ENCODE measurements at places on chromosomes 12 and 14. TPM values are rescaled to one million over a fixed set of nuclear protein-coding genes. Genes with fewer than 3 reads are reported as not detected.

DNA sequence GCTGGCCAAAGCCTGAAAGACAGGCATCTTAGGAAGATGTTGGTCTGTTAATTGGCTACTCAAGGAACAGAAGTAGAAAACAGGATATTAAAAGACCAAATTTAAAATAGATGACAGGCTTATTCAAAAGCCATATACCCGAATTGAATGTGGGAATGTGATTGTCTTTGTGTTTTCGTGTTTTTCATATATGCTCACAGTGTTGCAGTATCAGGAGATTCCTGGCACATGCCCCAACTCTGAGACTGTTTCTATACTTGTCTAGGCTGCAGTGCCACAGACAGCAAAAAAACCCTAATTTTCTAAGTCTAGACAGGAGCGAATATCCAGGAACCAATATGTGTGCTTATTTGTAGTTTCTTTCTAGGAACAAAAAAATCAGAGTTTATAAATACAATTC, 57.4 kb upstream of the KRR1 start:
- H3K27ac ChIP-seq, result no peak overlapping the region
- no peaks in the 10 kb centered on the region for H3K27me3 ChIP-seq
- no peaks in the 10 kb centered on the region for H3K4me1 ChIP-seq
- no peak overlapping the region for H3K4me3 ChIP-seq
- no peak for DNase-seq

DNA sequence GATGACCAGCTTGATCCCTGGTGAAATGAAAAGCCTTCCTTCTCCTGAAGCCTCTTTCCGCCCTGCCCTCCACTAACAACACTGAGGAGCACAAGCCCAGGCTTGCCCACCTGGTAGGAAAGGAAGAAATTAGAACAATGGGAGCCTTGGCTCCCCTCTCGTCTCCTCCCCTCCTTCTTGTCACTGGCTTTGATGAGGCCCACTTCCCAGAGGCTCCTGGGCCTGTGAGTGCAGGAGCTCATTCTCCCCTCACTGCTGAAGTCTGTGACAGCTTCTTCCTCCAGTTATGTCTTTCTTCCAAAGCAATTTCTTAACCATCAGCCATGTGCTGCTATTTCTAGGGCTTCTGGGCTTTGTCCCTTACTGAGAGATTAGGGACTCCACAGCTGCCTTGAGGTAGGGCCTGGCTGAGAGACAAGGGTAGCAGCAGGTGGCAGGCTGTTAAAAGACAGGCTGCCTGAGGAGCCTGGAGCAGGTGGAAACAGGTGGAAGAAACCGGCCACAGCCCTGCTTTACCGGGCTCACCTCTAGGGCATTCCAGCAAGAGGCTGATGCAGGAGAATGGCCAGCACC, 53.6 kb upstream of the SRSF5 start:
- H3K27me3 ChIP-seq, result no peaks in the 10 kb centered on the region
- peak overlapping the region; percentile 73 for H3K27ac ChIP-seq
- H3K4me3 ChIP-seq, result no peak overlapping the region
- H3K4me1 ChIP-seq, result peaks cover 89% of the 10 kb centered on the region
- peak; percentile 65 for DNase-seq

GRCh38 chr12:58924652-58925051, 4.3 kb upstream of the LRIG3 start:
- no peak overlapping the region for H3K27ac ChIP-seq
- H3K27me3 ChIP-seq, result peaks cover 4% of the 10 kb centered on the region
- no peaks in the 10 kb centered on the region for H3K36me3 ChIP-seq
- no peak for DNase-seq

DNA sequence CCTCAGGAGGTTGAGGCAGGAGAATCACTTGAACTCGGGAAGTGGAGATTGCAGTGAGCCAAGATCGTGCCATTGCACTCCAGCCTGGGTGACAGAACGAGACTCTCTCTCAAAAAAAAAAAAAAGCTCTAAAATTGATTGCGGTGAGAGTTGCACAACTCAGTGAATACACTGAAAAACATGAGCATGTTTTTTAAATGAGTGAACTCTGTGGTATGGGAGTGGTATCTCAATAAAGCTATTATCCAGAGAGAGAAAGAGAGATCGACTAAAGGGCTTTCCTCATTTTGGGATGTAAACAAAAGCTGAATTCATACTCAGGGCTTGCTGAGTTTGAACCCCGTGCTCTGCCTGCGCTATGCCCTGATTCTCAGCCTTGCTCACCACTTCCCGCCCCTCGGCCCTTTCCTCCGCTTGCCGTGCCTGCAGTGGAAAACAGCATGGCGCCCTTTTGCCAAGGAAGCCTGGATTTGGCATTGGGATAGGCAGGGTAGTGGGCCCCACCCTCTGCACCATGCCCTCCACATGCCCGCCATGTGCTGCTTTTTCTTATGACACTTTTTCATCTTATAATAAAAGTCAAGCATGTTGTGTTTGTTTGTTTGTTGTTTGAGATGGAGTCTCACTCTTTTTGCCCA, 102.5 kb downstream of the LGMN start:
- H3K4me1 ChIP-seq, result no peaks in the 10 kb centered on the region
- no peaks in the 10 kb centered on the region for H3K36me3 ChIP-seq
- H3K4me3 ChIP-seq, result no peak overlapping the region
- peak overlapping the region; percentile 85 for H3K27ac ChIP-seq
- H3K27me3 ChIP-seq, result no peaks in the 10 kb centered on the region

Gene TOMM20L
- total RNA-seq, result not detected

Gene P2RX7
- total RNA-seq, result 1.3 TPM

GRCh38 chr14:73829526-73830431, 21.9 kb upstream of the PTGR2 start:
- H3K27ac ChIP-seq, result no peak overlapping the region
- H3K36me3 ChIP-seq, result no peaks in the 10 kb centered on the region
- no peaks in the 10 kb centered on the region for H3K27me3 ChIP-seq
- peak; percentile 29 for DNase-seq

- H3K36me3 ChIP-seq, result no peaks in the 10 kb centered on the region
- no peak overlapping the region for H3K4me3 ChIP-seq
- H3K27ac ChIP-seq, result no peak overlapping the region
- H3K27me3 ChIP-seq, result no peaks in the 10 kb centered on the region
- H3K4me1 ChIP-seq, result no peaks in the 10 kb centered on the region
These were observed 326.1 kb downstream of the PDZRN4 start for GRCh38 chr12:41514021-41514777.

GRCh38 chr14:47044841-47045240, 393.3 kb upstream of the RPL10L start:
- DNase-seq, result peak; percentile 27
- no peaks in the 10 kb centered on the region for H3K4me1 ChIP-seq
- H3K27me3 ChIP-seq, result no peaks in the 10 kb centered on the region
- no peak overlapping the region for H3K27ac ChIP-seq

DNA sequence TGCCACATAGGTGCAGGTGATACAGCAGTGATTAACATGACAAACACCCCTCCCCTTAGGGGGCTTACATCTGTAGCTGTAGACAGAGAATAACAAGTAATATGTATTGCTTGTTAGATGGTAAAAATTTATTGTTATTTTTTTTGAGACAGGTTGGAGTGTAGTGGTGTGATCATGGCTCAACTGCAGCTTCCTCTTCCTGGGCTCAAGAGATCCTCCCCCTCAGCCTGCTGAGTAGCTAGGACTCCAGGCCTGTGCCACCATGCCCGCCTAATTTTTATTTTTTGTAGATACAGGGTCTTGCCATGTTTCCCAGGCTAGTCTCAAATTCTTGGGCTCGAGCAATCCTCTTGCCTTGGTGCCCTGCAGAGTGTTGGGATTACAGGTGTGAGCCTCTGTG, 19.8 kb downstream of the DIP2B start:
- peaks cover 55% of the 10 kb centered on the region for H3K4me1 ChIP-seq
- no peak for DNase-seq
- no peaks in the 10 kb centered on the region for H3K36me3 ChIP-seq
- H3K27ac ChIP-seq, result no peak overlapping the region

DNA sequence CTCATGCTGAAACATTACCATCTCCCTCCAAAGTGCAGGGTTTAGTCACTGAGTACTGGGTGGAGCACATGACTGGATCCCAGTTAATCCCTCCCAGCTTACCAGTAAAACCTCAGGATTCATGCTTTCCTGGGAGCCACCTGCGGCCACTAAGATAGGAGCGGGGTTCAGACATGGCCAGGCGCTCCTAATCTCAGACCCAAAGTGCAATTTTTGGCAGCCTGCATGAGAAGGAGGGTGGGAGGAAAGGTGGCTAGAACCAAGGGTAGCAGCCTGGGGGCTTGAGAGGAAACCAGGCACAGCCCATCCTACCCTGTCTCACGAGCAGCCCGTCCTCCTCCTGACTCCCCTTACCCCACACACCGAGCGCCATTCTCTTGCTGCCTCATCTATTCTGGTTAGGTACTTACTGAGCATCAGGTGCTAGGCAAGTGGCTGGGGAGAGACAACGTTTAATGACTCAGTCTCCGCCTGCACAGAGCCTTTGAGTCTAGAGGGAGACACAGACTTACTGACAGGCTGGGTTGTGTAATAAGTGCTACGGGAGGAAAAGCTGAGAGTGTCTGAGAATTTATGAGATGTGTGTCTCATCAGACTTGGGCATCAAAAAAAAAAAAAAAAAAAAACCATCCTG, 9.9 kb downstream of the GPRC5A start:
- no peak for DNase-seq
- H3K36me3 ChIP-seq, result no peaks in the 10 kb centered on the region
- H3K27ac ChIP-seq, result no peak overlapping the region
- H3K4me3 ChIP-seq, result no peak overlapping the region

- H3K27ac ChIP-seq, result no peak overlapping the region
- no peaks in the 10 kb centered on the region for H3K36me3 ChIP-seq
- H3K4me3 ChIP-seq, result no peak overlapping the region
- H3K27me3 ChIP-seq, result no peaks in the 10 kb centered on the region
These were observed 159.3 kb downstream of the SLCO1B3 start for GRCh38 chr12:20969766-20970165.

DNA sequence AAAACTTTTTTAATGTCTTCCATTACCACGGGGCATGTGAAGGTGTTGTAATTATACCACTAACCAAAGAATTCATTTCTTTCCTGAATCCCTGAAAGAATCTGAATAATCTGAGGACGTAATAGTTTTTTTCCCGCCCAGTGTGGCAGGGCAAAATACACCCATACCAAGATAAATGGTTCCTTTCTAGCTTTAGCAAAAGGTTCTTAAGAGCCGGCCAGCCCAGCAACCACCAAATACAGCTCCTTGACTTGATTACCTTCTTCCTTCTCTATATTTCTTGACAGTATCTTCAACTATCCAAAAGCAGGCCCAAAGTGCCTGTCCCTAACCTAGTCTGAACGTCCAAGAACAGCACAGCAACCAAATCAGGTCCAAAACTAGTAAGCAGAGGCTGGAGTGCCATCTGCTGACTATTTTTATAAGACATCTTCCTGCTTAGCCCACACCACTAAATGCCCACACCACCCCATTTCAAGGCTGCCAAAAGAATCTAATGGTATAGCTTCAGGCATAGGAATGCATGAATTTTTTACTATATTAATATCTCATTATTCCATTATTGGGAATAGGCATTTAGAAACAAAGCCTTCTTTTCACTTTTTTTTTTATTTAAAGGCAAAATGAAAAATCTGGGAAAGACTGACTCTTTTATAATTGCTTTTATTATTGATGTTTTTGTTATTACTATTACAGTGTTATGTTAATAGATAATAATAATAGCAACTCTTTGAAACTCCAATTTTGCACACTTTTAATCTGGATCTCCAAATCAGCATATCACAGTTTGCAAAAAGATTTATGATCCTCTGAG, 524.4 kb downstream of the MED13L start:
- H3K27ac ChIP-seq, result no peak overlapping the region
- no peak overlapping the region for H3K4me3 ChIP-seq
- no peaks in the 10 kb centered on the region for H3K4me1 ChIP-seq
- DNase-seq, result peak; percentile 88
- H3K36me3 ChIP-seq, result no peaks in the 10 kb centered on the region
- peaks cover 3% of the 10 kb centered on the region for H3K27me3 ChIP-seq

DNA sequence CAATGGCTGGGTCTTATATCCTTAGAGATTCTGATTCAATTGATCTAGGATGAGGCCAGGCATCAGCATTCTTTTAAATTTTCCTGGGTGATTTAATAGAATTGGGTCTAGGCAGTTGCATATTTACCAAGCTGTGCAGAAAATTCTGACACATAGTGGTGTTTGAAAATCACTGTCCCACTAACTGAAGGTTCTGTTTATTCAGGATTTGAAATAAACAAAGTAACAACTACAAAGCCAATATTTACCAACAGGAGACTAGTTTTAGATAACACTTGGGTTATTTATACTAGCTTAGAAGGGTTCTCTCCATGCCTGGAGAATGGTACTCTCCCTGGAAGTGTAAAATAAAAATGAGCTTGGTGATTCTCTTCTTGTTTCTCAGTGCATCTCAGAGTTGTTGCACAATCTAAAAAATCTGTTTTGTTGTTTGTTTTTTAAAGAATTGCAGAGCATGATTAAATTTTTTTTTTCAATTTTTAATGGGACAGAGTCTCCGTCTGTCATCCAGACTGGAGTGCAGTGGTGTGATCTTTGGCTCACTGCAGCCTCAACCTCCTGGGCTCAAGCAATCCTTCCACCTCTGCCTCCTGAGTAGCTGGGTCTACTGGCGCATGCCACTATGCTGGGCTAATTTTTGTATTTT, 16.9 kb downstream of the BEST3 start:
- no peaks in the 10 kb centered on the region for H3K36me3 ChIP-seq
- no peak overlapping the region for H3K27ac ChIP-seq
- H3K27me3 ChIP-seq, result no peaks in the 10 kb centered on the region

- H3K36me3 ChIP-seq, result no peaks in the 10 kb centered on the region
- DNase-seq, result no peak
- no peaks in the 10 kb centered on the region for H3K27me3 ChIP-seq
- H3K4me3 ChIP-seq, result no peak overlapping the region
- no peaks in the 10 kb centered on the region for H3K4me1 ChIP-seq
- H3K27ac ChIP-seq, result no peak overlapping the region
These were observed 251.0 kb upstream of the SFSWAP start for GRCh38 chr12:131459773-131460365.

DNA sequence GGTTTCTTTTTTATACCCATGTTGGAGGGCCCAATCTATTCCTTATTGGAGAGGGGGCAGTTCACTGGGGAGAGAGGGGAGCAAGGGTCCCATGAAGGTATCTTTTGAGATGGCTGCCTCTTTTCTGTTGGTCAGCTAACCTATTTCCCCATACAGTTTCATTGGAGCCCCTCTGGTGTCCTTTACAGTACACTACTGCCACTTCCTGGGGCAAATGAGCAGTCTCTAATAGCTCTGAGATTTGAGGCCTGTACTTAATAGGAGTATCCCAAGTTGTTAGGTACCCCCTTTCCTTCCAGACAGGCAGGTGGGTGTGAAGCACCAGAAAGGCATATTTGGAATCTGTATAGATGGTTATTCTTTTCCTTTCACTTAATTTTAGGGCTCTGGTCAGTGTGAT, 41.3 kb upstream of the RNU6-8 start:
- no peak overlapping the region for H3K27ac ChIP-seq
- no peaks in the 10 kb centered on the region for H3K27me3 ChIP-seq
- no peaks in the 10 kb centered on the region for H3K4me1 ChIP-seq
- no peak for DNase-seq
- H3K4me3 ChIP-seq, result no peak overlapping the region

GRCh38 chr14:55850825-55851241, 267.4 kb upstream of the PELI2 start:
- H3K36me3 ChIP-seq, result no peaks in the 10 kb centered on the region
- DNase-seq, result peak; percentile 47
- no peak overlapping the region for H3K27ac ChIP-seq
- no peaks in the 10 kb centered on the region for H3K27me3 ChIP-seq
- peaks cover 5% of the 10 kb centered on the region for H3K4me1 ChIP-seq

Gene REP15
- total RNA-seq, result 4.1 TPM

- H3K4me3 ChIP-seq, result no peak overlapping the region
- H3K36me3 ChIP-seq, result no peaks in the 10 kb centered on the region
- no peaks in the 10 kb centered on the region for H3K27me3 ChIP-seq
- H3K4me1 ChIP-seq, result peaks cover 34% of the 10 kb centered on the region
- DNase-seq, result peak; percentile 81
These were observed 53.4 kb upstream of the DLK1 start for GRCh38 chr14:100673085-100673806.

- no peak for DNase-seq
- peak overlapping the region; percentile 6 for H3K27ac ChIP-seq
- no peaks in the 10 kb centered on the region for H3K4me1 ChIP-seq
- no peaks in the 10 kb centered on the region for H3K36me3 ChIP-seq
- no peaks in the 10 kb centered on the region for H3K27me3 ChIP-seq
These were observed 106.3 kb downstream of the SPTSSA start for GRCh38 chr14:34355584-34356263.

All from stomach (tissue), 19 donors.